NCI-H69 (cell line): ENCODE measurements at places on chromosomes 6 and 20.

DNA sequence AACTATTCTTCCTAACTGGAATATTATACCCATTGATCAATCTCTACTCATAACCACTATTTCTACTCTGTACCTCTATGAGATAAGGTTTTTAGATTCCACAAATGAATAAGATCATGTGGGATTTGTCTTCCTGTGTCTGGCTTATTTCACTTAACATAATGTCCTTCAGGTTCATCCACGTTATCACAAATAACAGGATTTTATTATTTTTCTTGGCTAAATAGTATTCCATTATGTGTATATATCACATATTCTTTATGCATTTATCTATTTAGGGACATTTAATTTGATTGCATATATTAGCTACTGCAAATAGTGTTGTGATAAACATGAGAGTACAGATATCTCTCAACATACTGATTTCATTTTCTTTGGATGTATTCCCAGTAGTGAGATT is 823.0 kb upstream of the ADGRB3 start:
- DNase-seq, result no peak

GRCh38 chr20:4717816-4718570 is 3.7 kb upstream of the PRND start:
- DNase-seq, result peak; percentile 42

DNA sequence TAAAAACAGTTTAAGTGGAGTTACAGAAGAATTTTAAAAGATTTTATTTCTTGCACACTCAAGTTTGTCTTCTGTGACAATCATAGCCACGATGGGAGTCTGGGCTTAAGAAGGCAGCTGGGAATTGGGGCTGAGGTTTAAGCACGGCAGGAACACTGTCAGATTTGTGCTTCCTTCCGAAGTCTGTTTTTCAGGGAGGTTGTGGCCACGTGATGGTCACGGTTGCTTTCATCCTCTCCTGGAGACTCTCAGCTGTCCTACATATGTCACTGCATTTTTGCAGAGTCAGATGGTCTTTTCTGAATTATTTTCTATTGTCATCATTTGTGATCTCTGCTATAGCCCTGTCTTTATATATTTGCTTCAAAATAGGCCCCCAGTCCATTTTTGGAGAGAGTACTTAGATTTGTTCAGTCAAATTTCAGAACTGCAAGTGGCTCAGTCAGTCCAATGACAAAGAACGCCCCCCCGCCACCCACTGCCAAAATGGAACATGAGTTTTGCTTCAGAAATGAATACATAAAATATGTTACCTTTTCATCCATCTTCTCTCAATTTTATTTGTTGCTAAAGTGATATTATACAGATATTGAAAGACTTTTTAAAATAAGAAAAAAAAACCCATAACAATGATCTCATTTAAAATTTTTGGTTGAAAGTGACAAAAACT is 111.8 kb upstream of the ZFP64 start:
- peak; percentile 3 for DNase-seq

- DNase-seq, result no peak
Measured at GRCh38 chr6:169640351-169640852, 61.4 kb downstream of the WDR27 start.

DNA sequence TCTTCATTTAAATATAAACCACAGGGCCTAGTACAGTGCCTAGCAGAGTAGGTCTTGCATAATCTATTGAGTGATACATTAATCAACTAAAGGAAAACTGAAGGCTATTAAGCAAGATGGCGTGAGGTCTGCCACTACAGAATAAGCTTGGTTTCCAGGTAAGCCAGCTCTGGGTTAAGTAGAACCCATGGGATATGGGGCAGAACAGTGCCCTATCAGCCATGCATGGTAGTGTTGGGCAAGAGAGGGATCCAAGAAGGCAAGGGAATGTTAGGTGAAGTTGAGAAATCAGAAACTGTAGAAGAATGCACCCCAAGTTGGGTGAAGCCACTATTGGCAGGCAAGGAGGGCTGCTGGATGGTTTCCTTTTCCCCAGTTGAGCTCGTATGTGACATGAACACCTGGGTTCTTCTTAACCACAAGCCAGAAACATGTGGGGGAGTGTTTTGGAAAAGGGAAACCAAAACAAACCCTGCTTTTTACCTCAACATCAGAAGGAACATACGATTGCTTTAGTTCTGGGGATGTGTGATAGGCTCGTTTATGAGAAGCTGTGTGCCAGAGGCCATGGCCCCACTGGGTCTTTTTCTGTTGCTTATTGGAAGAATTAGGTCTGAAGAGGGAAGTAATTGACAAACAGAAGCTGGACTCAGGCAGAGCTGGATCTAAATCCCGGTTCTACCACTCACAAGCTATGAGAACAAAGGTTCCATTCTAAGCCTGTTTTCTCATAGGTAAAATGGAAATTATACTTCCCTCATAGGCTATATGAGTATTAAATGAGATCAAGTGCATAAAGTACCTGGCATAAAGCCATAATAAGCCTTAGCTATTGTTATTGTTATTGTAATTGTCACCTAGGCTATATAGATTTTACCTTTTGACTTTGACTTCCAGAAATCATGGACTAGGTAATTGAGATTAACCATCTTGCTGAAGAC is 33.5 kb downstream of the NEDD9 start:
- no peak for DNase-seq

DNA sequence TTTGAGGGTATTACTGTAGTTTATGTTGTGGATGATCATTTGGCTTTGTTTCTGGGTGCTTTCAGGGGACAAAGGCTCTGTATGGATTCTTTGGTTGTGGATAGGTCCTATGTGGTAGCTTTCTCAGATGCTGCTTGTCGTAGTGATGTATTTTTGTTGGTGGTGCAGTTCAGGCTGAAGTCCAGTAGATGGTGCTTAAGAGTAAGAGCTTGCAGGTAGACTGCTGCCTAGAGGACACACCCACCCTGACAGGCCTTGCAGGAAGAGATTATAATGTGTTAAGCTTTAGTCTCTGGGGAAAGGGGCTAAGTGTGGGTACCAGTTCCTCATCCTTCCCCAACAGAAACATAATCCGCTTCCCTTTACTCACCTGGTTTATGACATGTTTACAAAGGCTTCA is 62.6 kb upstream of the ADGRB3 start:
- peak; percentile 68 for DNase-seq

DNA sequence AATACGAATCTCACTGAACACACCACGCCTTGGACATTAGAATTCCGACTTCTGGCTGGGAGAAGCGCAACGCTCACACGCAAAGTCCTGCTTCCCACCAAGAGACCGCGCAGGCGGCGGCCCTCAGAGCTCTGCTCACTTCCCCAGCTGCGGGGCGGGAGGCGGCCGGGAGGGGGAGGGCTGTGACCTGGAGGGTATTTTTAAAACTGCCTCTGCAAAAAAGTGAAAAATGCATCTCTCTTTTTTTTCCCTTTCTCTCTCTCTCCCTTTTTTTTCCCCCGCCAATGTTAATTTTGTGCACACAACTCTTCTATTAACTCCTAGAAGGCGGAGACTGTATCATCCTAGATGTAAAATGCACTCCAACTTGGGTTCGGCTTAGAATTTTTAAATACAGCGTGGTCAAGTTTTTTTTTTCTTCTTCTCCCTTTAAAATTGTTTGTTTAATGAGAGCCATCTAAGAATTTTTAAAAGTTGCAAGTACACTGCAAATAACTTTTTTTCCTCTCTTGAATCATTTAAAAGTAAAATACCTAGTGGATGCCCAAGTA is 66.4 kb downstream of the STX11 start:
- DNase-seq, result no peak

DNA sequence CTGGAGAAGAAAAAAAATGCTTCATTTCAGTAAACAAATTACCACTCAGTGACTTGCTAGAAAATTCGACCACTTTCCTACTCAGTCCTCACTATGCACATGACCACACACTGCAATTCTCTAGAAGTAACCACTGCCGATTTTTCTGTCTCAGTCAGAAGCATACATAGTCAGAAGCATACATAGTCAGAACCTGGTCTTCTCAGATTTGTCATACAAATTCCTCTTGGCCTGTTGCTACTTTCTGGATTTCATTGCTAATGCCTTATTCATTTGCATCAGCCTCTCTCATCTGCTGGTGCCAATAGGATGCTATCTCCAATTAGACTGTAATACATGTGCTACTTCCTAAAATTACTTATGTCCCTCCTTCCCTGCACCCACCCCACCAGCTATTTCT is 10.2 kb upstream of the KIF16B start:
- DNase-seq, result no peak

DNA sequence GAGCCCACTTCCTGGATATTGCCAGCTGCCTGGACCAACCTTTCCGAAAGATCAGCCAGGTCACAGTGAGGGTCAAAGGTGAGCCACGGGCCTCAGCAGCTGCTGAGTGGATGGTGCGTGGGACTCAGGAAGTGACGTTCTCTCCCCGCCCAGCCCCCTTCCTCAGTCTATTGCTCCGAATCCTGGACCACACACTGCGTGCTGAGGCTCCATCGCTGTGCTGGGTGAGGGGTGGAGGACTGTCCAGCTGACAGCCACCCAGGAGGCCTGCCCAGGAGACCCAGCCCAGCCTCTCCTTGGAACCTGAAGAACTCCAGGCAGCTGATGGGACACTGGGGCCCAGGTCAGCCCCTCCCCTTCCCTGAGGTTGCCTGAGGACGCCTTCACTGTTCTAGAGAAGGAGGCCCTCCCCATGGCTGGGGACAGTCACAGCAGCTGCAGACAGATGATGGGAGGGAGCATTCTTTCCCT is 94.4 kb upstream of the CD93 start:
- no peak for DNase-seq

DNA sequence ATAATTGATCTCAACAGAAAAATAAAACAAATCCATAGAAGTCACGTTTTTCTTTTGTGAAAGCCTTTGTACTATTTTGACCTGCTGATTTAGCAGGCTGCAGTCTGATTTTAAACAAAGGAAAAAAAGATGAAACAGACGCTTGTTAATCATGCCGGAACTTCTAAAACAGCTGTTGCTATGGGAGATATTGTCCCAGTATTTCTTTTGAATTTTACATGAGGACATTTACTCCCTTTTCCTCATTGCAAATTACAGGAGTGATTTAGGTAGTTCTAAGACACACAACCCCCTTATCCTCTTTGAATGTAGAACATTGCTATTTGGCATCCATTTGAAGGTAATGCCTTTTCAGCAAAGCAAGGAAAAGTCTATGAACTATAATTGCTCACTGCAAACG is 416.1 kb downstream of the BCKDHB start:
- no peak for DNase-seq

- peak; percentile 98 for DNase-seq
Measured at GRCh38 chr6:6699741-6700367, 111.3 kb downstream of the LY86 start.

DNA sequence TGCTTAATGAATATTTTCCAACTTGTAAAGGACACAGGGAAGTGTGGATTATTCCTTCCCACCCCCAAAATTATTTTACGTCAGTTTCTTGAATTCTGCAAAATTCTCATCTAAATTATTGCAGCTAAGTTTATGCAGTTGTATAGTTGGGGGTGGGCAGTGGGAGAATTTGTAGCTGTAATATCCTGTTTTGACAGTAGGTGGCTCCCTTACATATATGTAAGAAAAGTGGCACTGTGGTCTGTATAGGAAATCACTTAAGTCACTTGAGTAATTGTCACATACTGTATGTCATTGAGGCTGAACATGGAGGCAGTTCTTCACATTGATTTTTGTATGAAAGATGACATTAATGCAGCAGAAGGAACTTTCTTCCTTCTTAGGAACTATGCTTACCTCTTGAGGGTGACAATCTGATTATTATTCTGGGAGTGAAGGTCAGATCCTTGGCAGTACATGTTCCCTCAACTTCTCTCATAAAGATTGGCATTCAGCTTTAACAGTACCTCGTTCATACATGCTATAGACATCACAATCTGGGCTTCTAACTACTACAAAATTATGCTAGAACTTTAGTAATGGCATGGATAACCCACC is 14.6 kb upstream of the CFAP206 start:
- peak; percentile 85 for DNase-seq

- peak; percentile 8 for DNase-seq
Measured at GRCh38 chr6:55918639-55919038, 43.2 kb upstream of the BMP5 start.

- peak; percentile 76 for DNase-seq
Measured at GRCh38 chr6:96153775-96154174, 138.0 kb downstream of the FUT9 start.

DNA sequence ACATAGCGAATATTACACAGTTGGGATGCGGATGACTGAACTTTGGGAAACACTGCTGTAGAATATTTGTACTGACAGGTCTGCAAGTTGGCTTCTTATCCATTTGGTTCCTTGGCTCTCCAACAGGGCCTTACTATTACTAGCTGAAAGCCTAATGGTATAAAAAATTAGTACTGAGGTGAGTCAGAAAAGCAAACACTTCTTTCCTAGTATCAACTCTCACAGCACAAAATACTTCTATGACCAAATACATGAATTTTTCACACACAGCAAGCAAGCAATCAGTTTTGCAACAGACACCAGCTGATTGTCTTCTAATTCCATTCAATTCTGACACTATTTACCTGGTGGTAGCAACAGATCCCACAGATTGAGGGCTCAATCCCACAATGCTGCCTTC is 168.3 kb downstream of the COL9A1 start:
- DNase-seq, result no peak

GRCh38 chr20:62408055-62408454 is 970 bp upstream of the CABLES2 start:
- no peak for DNase-seq

- no peak for DNase-seq
Measured at GRCh38 chr6:14290041-14290771, 172.6 kb downstream of the CD83 start.

GRCh38 chr6:30328397-30328796 is 1.7 kb downstream of the TRIM39 start:
- DNase-seq, result no peak

DNA sequence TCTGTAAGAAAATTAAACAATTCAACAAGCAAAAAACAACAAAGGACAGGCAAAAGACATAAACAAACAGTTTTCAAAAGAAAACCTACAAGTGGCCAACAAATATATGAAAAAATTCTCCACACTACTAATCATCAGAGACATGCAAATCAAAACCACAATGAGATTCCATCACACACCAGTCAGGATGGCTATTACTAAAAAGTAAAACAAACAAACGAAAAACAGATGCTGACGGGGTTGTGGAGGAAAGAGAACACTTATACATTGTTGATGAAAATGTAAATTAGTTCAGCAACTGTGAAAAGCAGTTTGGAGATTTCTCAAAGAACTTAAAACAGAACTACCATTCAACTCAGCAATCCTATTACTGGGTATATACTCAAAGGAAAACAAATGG is 537.6 kb downstream of the HDGFL1 start:
- DNase-seq, result no peak

- DNase-seq, result peak; percentile 44
Measured at GRCh38 chr6:88238065-88238464, 71.9 kb upstream of the CNR1 start.

- no peak for DNase-seq
Measured at GRCh38 chr6:39224011-39224410, 5.3 kb downstream of the KCNK5 start.

GRCh38 chr6:130516604-130517003 is 150.8 kb downstream of the TMEM200A start:
- DNase-seq, result no peak
